ENCODE measurements at places on chromosomes 6 and 20. TPM values are rescaled to one million over a fixed set of nuclear protein-coding genes. Genes with fewer than 3 reads are reported as not detected.

DNA sequence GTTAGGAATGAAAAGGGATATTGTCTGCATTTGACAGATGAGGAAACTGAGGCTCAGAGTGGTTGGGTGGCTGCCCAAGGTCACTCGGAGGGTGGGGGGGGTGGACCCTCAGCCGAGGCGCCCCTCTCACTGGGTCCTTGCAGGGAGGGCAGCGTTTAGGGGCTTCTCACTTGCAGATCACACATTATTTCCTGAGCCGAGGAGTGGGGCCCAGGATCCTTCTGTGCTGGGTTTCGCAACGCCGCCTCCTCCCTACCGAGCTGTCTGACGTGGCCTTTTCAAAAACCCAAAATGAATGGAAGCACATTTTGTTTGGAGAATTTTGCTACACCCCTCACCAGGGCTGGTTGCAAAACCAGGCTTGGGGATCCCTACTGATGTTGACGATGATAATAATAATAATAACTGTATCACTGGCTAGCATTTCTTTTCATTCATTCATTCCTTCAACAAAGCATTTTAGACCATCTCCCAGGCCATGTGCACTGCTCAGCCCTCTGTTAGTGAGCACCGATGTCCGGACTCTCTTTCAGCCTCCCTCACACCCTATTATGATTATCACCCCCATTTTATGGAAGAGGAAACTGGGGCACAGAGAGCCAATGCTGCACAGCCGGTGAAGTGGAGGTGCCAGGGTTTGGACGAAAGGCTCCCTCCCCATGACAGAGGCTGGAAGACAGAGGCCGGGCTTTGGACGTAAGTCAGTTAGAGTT, 5.2 kb downstream of the DLGAP4 start:
- no peak for DNase-seq

- no peak for DNase-seq
Measured at GRCh38 chr20:25699914-25700313, 3.3 kb upstream of the ZNF337 start.

DNA sequence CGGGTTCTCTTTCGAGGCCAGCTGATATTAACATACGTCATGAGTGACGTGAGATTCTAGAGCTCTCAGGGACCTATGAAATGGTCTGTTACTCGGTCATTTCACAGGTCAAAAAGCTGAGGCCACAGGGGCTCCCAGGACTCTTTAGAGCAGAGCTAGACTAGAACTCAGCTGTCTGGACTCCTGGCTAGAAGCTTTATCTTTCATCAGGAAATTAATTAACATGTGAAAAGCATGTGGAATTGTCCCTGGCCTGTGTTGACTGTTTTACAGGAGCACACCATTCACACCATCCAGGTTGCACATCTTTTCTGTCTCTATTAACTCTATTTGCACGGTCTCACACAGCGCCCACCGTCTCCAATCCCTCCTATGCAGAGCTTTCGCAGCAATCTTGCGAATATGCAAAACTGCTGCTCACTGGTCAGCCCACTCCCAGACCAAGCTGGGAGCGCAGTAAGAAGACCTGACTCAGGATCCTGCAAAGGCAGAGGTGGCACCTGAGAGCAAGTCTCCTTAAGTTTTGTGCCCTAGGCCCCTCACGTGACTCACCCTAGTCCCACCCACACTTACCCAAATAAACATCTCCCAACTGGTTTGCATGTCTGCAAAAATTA, 522.5 kb downstream of the CD83 start:
- no peak for DNase-seq

- no peak for DNase-seq
Measured at GRCh38 chr6:82000551-82000950, 247.0 kb downstream of the IBTK start.

DNA sequence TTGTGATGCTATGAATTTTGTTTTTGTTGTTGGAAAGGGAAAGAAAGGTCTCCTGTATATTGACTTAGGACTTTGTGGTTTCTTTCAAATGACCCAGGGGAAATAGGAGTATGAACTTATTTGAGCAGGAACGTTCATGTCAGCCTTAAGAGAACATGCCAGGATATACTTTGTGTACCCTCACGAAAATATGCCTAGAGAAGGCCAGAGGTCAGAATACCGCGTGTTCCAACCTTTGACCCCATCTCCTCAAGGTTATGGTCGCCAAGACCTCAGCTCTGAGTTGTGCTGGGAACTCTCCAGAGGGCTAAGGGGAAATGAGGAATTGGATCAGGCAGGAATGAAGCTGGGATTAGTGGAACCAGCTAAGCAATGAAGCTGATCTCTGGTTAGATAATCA, 11.5 kb downstream of the TTLL9 start:
- no peak for DNase-seq

DNA sequence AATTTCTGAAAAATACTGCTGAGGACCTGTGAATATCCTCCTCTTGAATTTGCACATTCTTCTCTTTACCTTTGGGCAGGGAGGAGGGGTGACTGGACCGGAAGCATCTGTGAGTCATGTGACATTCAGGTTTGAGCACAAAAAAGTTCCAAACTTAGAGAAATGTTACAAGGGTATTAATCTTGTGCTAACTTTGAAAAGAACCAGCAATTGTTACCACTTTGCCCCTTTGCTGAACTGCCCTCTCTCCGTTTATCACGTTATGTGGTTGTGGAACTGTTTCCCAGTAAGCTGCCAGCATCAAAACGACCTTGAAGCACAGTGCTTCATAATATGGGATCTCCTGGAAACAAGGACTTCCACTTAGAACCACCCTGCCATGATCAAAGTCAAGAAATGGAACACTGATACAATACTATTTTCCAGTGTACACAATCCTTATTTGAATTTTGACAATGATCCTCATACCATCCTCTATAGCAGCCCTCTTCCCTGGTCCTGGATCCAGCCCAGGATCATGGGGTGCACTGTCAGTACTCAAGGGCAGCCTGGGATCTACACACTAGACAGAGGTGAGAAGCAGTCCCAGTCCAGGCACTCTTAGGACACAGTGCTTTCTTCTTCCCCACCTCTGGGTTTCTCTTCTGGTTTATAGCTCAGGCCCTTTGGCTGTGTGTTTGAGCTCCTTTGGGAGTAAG, 2.3 kb upstream of the TUBB1 start:
- DNase-seq, result no peak

DNA sequence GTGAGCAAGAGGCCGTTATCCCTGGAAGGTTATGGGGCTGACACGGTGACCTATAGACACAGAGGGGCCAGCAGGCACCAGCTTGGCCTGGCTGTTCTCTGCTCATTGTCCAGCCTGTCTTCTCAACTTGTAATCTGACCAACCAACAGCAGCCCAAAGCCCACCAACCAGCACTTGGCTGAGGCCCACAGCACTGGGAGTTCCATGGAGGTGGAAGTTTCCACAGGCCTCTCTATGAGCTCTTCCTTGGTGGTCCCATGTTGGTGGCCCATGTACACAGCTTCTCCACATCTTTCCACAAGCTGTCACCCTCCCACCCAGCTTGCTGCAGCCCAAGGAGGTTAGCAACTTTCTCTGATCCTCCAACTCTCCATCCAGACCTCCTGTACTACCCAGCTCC, 56.2 kb upstream of the KLHL31 start:
- DNase-seq, result no peak

Gene ADGRF4
- not detected for total RNA-seq

Gene KCNQ5
- total RNA-seq, result 15.3 TPM

Gene HLA-DQB1
- total RNA-seq, result 2.7 TPM

Measured in activated T-helper 2 cell treated with anti-CD3 and anti-CD28 coated beads, Interferon-gamma antibody, Interleukin-2, Interleukin-4, amounts not matched to agents 10 μg/mL and 5 μg/mL and 100 μg/mL, durations not matched to agents 14 hours and 24 hours and 36 hours (primary cell).